ENCODE measurements at places on chromosomes 7 and 10.

- DNase-seq, result peak; percentile 35
Measured at GRCh38 chr7:90897961-90898469, 301.9 kb downstream of the CDK14 start.

- DNase-seq, result no peak
Measured at GRCh38 chr10:63585041-63585440, 63.8 kb downstream of the REEP3 start.

DNA sequence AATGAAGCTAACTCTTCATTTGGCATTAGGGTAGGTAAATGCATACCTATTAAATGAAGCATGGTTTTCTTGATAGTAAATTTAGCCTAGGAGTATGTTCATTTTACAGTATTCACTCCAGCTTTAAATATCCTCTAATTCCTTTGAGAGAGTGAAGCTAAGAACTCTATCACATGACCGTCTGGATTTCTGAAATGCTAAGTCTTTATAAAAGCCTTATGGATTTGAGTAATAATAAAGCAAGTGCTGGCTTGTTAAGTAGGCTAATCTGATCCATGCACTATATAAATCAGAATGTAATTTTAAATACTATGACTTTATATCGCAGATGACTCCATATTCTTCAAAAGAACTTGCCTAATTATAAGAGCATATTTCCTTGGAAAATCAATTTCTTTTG lies 64.8 kb downstream of the REEP3 start:
- no peak for DNase-seq

DNA sequence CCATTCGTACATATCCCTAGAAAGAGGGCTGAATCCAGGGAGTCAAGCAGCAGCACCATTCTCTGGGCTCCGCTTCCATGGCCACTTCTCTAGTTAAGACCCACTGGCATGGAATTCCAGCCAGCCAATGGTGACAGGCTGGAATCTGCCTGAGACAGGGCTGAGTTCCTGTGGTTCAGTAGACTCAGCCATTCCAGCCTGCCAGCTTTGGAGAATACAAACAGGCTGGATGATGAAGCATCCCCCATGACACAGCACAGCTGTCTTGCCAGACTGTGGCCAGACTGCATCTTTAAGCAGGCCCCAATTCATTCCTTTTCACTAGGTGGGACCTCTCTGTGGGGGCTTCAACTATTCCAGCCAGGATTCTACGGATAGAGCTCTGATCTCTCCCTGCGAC lies 329.6 kb downstream of the XPNPEP1 start:
- no peak for DNase-seq

DNA sequence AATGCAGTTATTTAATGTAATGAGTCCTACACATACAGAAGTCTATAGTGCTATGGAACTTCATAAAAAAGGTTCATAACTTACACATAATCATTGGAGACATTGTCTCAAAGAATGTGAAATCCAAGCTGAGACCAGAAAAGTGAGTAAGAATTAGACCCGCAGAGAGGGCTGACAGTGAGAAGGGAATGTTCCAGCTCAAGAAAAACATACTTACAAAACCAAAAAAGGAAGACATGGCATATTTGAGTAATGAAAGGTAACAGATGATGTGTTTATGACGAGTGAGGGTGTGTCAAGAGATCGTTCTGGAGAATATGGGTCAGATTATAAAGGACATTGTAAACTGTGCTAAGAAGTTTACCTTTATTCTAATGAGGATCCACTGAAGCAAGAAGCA lies 566.5 kb downstream of the ATRNL1 start:
- no peak for DNase-seq

GRCh38 chr10:22335173-22335933 lies 9.9 kb upstream of the SPAG6 start:
- no peak for DNase-seq

DNA sequence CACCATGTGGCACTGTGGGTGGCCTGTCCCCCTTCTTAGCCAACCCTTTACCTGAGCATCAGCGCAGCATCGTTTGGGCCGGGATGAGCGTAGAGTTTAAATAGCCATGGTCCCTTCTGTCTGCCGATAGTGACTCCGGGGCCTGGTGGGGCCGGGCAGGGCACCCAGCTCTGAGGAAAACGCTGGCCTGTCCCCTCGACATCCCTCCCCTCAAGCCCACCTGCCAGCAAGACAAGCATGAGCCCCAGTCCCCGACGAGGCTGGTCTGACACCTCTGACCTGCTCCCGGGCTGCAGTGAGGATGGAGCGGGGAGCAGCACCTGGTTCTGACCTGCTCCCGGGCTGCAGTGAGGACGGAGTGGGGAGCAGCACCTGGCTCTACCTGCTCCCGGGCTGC lies 31.1 kb upstream of the CNPY1 start:
- no peak for DNase-seq

- DNase-seq, result no peak
Measured at GRCh38 chr7:69820479-69821192, 222.4 kb downstream of the AUTS2 start.

GRCh38 chr10:113309791-113310190 lies 243.1 kb upstream of the HABP2 start:
- DNase-seq, result no peak

DNA sequence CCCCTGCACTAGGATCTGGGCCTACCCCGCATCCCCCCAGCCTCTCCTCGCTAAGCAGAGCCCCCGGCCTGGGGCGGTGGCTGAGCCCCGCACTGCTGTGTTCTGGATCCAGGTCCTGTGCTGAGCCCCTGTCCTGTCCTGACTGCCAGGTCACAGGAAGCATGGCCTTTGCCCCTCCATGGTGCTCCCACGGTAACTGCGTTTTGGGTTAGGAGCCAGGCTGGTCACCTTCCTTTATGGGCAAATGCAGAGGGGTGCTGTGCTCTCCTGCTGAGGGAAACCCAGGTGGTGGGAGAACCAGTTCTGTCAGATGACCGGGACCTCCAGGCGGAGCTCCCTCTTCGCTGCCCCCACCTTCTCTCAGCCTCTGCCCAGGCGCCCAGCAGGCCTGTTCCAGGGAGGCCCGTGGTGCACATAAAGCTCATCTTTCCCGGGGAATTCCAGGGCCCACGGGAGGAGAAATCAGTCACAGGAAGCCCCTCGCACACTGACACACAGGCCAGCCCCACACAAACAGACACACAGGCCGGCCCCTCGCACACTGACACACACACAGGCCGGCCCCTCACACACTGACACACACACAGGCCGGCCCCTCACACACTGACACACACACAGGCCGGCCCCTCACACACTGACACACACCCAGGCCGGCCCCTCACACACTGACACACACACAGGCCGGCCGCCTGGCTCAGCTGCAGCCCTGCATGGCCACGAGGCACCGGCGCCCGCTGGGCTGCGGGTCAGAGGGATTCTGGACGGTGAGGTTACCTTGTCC lies 75.6 kb downstream of the CFAP46 start:
- no peak for DNase-seq

GRCh38 chr7:135905355-135905754 lies 71.8 kb downstream of the MTPN start:
- DNase-seq, result no peak

DNA sequence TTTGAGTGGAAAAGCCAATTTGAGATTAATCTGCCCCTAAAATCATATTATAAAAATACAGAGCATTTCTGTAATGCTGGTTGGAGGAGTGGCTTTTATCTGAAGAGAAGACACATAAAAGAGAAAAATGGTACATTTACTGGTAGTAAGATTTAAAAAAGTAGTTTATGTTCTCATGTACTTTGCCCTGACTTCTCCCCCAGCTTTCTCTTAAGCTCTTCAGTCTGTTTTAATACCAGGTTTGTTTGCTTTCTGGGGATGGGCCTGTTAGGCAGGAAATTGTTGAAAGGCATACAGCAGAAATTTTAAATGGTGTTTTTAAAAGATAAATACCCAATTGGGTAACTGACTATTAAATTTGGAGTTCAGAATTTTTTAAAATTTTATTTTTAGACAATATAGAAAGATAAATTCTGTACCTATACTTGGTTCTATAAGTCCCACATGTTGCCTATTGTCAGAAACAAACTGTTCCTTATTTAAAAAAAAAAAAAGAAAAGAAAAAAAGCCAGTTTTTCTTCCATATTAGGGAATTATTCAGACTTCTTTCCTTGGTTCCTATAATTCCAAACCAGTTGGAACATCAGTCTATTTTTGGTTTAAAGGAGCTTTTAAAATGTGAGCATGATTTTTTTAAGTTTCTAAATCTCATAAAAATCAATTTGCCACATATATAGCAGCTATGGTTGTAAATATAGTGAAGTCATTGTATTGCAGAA lies 136.6 kb downstream of the ARID5B start:
- DNase-seq, result no peak

DNA sequence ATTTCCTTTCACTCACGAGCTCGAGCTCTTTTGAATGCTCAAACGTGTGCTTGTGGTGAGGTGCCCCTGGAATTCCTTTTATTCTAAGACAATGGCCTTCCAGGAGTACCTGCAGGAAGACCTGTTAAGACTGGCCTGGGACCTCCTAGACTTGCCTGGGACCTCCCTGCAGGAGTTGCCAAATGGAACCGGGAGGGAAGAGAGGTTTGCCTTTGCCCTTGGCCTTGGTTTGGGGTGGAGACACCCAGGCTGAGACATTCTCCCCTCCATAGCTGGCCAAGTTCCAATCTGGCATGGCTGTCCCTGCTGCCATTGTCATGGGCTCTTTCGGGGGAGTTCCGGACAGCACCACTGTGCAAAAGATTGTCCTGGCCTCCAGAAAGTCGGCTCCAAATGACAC lies 39.7 kb downstream of the DNAJB12 start:
- DNase-seq, result no peak

- no peak for DNase-seq
Measured at GRCh38 chr10:44774676-44775401, 136.3 kb upstream of the TMEM72 start.

Data from NCI-H446 treated with DMSO at 0.1 percent for 48 hours (cell line).